ENCODE measurements at places on chromosomes 13 and 19. TPM values are rescaled to one million over a fixed set of nuclear protein-coding genes. Genes with fewer than 3 reads are reported as not detected.

GRCh38 chr19:3613818-3614661 is 7.4 kb upstream of the TBXA2R start:
- DNase-seq, result no peak

DNA sequence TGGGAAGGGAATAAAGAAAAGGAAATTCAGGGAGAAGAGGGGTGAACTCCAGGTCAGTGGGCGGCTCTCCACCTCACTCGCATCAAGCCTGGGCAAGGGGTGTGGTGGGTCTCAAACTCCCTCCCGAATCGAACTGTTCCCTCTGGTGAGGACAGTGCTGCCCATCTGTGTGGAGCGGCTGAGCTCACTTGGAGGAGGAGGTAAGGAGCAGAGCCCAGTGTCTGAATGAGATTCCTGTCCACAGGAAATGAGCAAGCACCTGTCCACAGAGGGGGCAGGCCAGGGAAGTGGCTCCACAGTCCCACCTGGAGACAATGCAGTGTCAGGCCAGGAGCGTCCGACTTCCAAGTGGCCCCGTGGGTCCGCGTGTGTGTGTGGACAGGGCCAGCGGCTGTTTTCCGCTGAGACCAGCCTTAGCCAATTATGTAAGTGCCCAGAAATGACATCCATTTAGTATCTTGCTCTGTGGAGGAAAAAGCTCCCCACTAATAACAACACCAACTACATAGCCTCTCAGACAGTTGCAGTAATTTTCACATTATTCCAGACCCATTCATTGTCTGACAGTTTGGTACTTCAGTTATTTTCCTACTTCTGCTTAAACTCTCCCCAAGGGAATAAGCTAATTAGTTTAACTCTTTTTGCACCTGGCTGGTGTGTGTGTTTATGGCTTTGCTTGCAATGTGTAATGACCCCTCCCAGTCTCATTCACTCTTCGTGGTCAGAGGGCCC is 114.6 kb downstream of the SOX1 start:
- no peak for DNase-seq

GRCh38 chr19:17527326-17527725 is 15.9 kb downstream of the PGLS start:
- DNase-seq, result no peak

PGLYRP2 gene
- not detected for total RNA-seq

DNA sequence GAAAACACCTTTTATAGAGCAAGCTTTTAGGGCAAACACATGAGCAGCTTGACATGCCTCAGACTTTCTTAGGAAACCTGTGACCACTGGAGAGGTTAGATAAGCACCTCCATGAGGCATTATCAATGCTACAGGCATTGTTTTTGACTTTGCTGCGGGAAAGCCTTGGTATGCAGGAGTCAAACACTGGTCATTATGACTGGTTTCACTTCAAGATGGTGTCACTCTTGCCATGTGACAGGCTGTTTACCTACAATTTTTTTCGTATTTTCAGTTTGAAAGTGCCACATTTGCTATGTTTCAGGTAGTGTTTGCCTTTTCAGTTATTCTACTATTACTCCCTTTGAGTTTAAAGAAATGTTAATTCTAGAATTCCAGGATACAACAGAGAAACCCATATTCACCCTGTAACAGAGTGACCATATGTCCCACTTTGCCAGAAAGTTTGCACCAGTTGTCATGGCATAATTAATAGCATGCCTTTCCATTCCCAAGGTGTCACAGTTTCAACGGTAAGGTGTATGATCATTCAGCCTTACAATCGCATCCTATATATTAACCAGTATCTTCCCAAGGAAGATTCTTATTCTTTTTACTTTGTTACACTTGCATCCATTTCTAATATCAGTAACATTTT is 33.0 kb downstream of the USP12 start:
- no peak for DNase-seq

GRCh38 chr13:52348071-52348470 is 57.9 kb downstream of the THSD1 start:
- DNase-seq, result no peak

DNA sequence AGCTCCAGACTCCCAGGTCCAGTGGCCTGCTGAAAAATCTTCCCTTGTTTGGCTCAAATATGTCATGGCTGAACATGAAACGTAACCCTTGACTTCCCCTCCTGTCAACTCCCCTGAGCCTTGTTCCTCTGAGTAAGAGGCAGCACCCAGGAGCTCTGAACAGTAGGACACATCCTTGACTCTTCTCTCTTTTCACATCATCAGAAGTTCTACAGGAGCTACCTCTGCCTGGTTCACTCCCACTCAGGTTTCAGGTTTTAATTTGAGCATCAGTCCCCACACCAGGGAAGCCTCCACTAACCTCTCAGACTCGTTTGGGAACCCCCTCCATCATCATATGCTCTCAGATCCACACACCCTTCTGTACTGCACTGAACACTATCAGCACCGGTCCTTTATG is 30.3 kb downstream of the ZNF823 start:
- DNase-seq, result no peak

- no peak for DNase-seq
Observed at GRCh38 chr13:28046981-28047380, 53.4 kb downstream of the FLT3 start.

- no peak for DNase-seq
Observed at GRCh38 chr13:54433493-54434206, 1405.0 kb downstream of the OLFM4 start.

CGB8 gene
- total RNA-seq, result not detected

LSR gene
- total RNA-seq, result 6.1 TPM

N4BP2L1 gene
- 3.9 TPM for total RNA-seq

DNA sequence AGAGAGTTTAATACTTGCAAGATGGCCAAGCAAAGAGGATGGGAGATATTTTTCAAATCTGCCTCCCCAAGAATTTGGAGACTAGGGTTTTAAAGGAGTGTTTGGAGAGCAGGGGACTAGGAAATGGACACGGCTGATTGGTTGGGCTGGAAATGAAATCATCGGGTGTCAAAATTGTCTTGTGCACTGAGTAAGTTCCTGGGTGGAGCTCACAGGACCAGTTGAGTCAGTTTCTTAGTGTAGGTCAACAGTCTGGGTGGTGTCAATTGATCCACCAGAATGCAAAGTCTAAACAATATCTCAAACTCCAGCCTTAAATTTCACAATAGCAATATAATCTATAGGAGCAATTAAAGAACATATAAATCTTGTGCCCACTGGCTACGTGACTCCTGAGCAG is 23.0 kb upstream of the CEACAM4 start:
- DNase-seq, result no peak

AP1M1 gene
- 39.1 TPM for total RNA-seq

DNA sequence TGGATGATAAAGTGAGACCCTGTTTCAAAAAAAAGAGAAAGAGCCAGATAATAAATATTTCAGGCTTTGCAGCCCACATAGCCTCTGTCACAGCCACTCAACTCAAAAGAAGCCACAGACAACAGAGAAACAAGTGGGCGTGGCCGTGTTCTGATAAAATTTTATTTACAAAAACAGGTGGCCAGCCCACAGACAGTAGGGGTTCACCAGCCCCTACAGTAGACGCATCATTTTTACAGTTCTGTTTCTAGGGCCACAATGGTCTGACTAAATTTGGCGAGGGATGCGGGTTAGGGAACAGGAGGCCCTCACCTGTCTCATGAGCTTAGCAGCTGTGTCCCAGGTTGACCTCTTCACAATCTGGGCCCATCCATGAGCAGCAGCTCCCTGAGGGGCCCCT is 59.5 kb downstream of the ARHGEF18 start:
- DNase-seq, result no peak

DNA sequence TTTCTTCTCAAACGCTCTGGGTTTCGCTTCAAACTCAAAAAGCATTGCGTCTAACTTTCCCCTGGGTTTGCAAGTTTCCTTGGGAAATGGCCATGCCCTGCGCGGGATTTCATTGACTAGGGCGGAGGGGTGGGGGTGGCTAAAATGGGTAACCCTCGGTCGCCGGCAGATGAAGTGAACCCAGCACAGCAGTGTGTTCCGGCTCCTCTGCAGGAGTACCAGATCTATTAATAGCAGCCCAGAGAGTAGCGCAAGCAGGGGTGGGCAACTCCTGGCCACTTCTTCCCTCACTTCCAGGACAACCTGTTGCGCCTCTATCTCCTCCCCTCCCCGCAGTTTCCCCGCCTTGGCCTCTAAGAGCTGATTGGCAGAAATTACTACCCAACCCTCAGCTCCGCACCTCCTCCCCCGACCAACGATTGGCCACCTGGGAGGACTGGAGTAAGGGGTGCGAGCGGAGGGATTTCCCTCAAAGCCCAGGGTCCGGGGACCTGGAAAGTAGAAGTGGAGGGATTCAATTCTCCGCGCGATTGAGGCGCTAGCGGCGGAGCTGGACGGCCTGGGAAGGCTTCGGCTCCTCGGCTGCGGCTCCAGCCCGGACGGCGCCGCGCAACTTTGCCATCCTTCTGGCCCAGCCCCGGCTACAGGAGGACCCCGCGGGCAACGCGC is at the start of gene FREM2:
Gene FREM2 (plus strand): TSS at position 501 of the 669 bp plus-strand sequence. CDS start 268 bp downstream, outside the sequence.
- DNase-seq, result peak; percentile 34

OR7A5 gene
- total RNA-seq, result not detected

Data from left ventricle myocardium superior (tissue), 1 donor.